Activated CD8-positive, alpha-beta memory T cell treated with anti-CD3 and anti-CD28 coated beads, Interleukin-2, amount 50 U/mL, for 4 hours (primary cell): ENCODE measurements at places on chromosomes 12 and 14.

DNA sequence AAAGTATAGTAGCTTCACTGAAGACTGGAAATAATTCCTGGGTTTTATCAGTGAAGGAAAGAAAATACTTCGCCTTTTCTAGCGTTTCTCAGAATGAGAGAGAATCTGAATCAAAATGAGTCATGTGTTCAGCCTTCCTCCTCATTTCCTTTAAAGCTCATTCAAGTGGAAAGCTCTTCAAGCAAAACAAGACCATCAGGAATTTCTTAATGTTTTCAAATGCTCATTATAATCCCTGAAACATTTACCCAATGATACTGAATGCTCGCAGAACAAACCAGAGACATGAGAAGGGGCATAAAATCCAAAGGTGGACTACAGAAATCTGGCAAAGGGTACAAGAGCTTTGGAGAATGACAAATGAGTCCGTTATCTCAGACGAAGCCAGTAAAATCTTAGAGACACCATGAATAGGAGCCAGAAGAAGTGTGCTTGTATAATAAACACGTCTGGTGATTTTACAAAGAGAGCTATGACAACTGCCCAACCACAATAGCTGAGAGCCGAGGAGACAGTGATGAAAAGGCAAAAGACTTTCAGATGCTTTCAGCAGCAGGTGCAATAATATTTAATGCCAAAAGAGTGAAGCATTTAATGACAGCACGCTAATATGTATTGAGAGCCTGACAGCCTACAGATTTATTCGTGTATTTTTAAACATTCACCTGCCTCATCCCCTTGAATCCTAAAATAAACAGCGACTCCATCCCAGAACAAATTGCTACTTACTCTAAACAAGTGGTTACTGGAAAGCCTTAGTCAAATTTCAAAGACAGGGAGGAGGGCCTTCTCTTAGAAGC is 19.0 kb downstream of the SPRING1 start:
- no peak for DNase-seq

DNA sequence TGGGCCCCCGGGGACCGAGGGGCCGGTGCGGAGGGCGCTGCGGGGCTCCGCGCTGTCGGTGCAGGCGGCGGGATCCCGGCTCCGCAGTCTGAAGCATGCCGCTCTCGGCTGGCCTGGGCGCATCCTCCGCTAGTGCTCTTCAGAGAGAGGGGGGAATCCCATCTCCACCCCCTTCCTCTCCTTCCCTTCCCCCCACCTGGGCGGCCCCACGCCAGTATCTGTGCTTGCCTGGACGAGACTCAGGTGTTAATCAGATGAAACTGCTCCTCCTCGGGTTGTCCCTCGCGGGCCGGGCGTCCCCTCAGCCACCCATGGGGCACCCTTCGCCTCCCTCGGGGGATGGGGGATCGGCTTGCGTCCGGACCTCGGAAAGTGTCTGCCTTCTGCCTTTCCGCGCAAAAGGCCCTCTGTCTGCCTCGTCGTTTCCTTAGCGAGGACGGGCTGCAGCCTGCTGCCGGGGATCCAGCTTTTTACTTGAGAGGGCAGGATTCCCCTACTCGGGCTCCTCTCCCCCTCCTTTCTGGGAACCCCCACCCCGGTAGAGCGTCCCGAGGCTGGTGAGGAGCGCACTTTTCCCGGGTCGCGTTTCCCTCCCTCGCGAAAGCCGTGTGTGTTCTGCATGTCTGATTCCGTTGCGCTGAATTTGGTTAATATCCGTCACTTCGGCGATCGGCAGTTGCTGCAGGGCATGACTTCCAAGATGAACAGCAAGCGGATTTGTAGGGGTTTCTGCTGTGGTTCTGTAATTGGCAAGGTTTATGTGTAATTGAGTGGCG is 1.1 kb downstream of the GPHN start:
- DNase-seq: peak; percentile 50

- no peak for DNase-seq
Observed at GRCh38 chr12:93947486-93947885, 200.9 kb upstream of the PLXNC1 start.

DNA sequence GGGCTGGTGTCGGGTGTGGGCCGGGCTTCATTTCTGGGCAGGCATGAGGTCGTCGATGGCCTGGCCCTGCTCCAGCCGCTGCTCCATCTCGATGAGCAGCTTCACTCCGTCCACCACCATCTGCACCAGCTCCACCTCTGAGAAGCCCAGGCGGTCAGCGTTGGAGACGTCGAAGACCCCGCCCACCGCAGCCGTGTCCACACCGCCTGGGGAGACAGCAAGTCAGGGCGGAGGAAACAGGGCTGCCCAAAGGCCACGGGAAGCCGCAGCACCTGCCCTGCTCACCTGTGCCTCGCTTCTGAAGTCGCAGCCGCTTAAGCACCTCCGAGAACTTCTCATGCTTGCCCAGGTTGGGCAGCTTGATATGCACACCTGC is 2.8 kb downstream of the CKB start:
- no peak for DNase-seq

DNA sequence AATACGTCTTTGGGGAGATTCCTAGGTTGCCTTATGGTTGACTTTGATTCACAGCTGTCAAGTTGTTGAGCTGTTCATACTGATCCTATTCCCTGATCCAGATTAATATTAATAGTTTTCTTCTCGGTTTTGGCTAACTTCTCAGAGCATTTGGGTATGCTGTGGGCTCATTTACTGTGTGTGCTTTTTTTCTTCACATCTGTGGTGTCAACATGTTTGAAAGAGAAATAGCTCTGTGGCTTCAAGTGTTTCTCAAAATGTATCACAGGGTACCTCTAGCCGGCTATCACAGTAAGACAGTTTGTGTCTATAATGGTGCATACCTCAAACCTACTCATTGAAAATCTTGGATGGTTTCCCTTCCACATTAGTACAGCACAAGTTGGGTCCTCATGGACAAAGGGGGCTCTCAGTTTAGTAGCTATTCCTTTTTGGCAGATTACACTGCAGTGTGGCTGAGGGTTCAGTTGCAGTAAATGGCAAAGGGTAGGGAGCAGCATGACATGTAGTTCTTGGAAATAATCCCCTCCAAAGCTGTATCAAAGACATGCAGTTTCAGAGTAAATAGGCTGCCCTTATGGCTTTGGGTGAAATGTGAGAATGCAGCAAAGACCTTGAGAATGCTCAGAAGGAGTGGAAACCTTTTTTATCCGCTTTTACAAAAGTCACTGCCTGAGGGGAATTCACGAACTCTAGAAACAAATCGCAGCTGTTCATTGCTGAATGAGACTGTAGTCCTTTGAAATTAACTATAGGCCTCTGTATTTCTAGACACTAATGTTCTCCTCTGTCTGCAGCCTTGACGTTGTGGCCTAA is 102.4 kb upstream of the ATF1 start:
- DNase-seq: no peak

GRCh38 chr12:92108651-92109050 is 37.0 kb downstream of the BTG1 start:
- no peak for DNase-seq

DNA sequence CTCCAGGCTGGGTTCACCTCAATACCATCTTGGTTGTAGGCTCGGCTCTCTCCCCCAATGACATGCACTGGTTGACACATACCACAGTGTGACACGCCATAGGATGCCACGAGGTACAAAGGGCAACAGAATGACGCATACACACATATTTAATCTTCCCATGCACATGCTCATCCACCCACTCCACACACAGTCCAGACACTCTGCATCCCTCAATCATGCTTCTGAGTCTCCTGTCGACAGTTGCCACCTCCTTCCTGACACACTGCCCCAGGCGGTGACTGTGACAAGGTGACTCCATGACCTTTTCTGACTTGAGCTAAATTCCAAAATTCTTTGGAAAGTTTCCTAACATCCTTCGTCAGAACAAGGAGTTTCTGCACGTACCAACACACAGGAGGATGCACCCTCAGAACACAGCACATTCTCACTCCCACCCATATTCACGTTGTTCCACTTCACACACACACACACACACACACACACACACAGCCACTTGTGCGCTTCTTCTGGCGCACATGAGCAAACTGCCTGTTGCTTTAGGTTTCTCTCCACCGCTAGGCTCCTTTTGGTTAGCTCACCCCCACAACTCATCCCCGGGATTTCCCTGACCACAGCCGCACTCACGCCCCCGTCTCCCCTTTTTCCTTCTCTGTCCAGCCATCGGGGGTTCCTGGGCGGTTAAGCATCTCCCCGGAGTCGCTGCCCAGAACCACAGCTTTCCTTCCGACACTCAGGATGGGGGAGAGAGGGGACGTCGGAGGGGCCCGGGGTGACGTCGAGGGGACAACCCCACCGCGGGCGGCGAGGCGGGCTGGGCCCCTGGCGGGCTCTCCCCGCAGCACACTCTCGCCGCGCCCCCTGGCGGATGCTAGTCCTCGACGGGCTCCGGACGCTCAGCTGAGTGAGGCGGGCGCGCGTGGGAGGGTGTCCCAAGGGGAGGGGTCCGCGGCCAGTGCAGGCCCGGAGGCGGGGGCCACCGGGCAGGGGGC is 536 bp upstream of the WNT1 start:
- DNase-seq: peak; percentile 85

- DNase-seq: no peak
Observed at GRCh38 chr12:1639538-1639937, 10.5 kb downstream of the WNT5B start.

GRCh38 chr12:5785601-5786000 is 159.5 kb downstream of the ANO2 start:
- DNase-seq: no peak

GRCh38 chr12:8088574-8088973 is 6.5 kb downstream of the NECAP1 start:
- DNase-seq: peak; percentile 39

GRCh38 chr12:68446901-68447796 is 115.0 kb upstream of the MDM1 start:
- DNase-seq: no peak

GRCh38 chr14:65134651-65135579 is 32.6 kb upstream of the MAX start:
- DNase-seq: no peak

DNA sequence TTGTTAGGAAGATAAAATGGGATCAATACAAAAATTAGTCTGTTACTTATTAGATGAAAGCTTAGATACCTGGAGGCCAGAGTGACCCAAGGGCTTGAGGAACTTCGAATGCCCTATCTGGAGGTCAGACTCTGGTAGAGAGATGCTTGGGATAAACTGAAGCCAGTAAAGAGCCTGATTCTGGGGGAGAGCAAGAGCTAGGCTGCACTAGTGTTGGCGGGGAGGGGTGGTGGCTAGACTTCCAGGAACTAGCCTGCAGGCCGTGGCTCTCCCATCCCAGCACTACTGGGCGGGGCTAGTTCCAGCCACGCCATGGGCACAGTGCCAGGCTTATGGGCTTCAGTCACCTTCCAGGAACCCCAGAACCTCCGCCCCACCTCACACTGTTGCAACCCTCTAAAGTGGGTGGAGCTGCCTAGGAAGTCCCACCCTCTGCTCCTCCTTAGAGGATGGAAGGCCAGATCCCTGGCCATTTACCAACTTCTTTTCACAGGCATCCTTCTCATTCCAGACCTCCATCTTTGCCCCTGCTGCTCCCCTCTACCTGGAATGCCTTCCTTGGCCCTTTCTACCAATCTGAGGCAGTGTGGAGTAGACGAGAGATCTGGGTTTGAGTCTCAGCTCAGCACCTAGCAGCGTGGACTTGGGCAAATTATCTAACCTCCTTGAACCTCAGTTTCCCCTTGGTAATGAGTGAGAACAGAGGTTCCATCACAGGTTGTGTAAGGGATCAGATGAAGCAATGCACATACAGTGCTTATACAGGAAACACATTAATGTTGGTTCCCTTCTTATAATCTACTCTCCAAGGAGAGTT is 6.3 kb upstream of the NFE2 start:
- no peak for DNase-seq

- DNase-seq: no peak
Observed at GRCh38 chr12:61854902-61855301, 405.3 kb upstream of the USP15 start.

DNA sequence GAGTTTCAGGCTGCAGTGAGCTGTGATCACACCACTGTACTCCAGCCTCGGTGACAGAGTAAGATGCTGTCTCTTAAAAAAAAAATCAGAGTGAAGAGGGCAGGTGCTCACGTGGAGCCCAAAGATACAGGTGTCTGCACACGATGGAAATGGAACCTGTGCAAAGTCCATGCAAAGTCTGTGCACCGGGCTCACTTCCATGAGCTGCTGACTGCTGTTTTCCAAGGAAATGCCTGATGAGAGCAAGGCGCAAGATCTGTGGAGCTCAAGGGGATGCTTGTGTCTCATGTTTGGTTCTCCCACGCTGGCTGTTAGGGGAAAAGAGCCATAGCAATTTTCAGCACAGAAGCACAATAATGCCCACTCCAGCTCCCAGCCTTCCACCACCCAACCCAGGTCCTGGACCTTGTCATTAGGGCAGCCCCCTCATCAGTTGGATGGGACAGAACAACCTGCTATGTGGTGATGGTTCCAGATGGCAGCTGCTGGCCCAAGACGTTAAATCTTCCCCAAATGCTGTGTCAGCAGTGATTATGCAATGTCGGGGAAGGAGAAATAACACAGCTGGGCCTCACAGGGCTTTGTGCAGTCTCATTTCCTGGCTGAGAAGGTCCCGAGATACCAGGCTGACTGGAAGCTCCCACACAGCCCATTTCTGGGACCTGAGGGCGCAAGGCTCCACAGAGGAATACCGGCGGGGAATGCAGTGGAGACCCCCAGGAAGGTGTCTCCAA is 27.9 kb upstream of the DICER1 start:
- no peak for DNase-seq

GRCh38 chr12:76329159-76329558 is 19.1 kb downstream of the BBS10 start:
- DNase-seq: no peak

- DNase-seq: no peak
Observed at GRCh38 chr12:32650508-32650907, 28.6 kb upstream of the DNM1L start.

DNA sequence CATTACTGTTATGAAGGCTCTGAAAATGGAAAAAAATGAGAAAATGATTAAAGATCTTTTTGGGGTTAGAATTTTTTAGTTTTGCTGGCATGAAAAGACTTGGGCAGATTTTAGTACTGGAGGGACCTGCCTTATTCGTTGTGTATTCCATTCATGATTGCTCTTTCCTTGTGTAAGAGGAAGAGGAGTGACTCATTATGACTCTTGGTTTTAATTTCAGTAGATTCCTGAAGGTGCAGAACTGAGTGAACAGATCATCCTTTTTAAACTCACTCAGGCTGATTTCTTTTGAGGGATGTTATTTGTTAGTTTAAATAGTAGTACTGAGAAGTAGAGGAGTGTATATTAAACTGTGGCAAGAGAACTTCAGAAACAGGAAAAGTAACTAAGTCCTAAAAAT is 41.6 kb downstream of the AKAP6 start:
- DNase-seq: no peak

DNA sequence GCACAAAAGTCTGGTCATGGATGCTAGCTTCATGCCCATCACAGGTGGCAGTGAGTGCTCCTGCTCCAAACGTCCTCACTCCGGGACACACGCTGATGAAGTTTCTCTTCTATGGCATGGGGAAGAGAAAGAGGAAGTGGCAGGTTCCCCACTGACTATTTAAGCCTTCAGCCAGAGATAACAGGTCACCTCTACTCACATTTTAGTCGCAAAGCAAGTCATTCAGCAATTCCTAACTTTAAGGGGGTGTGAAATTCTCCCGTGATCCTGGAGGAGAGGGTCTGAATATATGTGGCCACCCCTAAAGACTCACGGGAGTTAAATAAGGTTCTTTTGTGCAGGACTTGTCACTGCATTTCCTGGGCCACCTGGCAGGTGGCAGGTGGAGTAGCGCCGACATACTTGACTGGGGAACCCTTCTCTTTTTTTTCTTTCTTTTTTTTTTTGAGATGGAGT is 18.8 kb upstream of the RCOR1 start:
- no peak for DNase-seq

- DNase-seq: no peak
Observed at GRCh38 chr14:105368032-105368417, 30.3 kb upstream of the TEX22 start.
